Activated CD4-positive, alpha-beta memory T cell treated with anti-CD3 and anti-CD28 coated beads for 36 hours (primary cell): ENCODE measurements at places on chromosomes 7 and 10.

- peaks cover 2% of the 10 kb centered on the region for H3K4me1 ChIP-seq
- H3K27me3 ChIP-seq, result no peaks in the 10 kb centered on the region
- no peak overlapping the region for H3K4me3 ChIP-seq
- H3K27ac ChIP-seq, result no peak overlapping the region
- no peak for DNase-seq
Observed at GRCh38 chr10:120607016-120607709, 150.1 kb downstream of the PLPP4 start.

DNA sequence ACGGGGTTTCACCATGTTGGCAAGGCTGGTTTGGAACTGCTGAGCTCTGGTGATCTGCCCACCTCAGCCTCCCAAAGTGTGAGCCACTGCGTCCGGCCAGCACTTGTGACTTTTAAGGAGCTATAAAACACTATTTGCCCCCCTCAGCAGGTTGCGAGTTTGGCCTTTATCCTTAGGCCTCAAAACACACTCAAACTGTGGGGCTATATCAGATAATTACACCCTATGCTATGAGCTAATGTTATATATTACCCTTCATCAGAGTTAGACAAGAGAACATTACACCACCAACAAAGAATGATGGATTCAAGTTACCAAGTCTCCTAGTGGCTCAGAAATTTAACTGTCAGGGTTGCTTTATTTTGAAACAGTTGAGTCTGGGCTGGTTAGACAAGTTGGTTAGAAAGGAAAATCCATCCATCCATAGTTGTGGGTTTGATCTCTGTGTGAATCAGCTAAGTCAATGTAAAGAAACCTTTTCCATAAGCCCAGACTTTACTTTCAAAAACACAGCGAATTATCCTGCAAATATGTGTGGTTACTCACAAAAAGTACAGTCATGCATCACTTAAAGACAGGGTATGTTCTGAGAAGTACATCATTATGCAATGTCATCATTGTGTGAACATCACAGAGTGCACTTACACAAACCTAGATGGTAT, 115.8 kb downstream of the SEMA3D start:
- no peaks in the 10 kb centered on the region for H3K27me3 ChIP-seq
- H3K36me3 ChIP-seq, result no peaks in the 10 kb centered on the region
- no peak overlapping the region for H3K27ac ChIP-seq
- no peak overlapping the region for H3K4me3 ChIP-seq
- no peak for DNase-seq
- H3K4me1 ChIP-seq, result no peaks in the 10 kb centered on the region

DNA sequence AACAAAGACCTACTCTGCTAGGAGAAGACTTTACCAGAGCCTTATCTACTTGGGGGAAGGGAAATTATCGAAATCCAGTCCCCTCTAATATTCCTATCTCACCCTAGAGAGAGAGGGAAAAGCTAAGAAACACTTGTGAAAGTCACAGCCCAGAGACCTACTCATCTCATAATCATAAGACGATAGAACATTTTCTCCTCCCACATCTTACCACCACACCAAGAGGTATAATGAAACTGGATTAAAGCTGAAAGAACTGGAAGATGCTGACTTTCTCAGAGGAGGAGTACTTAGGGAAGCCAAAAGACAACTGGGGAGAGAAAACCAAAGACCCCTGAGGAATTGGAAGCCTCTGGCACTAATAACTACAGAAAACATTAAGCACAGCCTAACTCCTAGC, 10.8 kb upstream of the CPA5 start:
- H3K27me3 ChIP-seq, result no peaks in the 10 kb centered on the region
- peaks cover 3% of the 10 kb centered on the region for H3K4me1 ChIP-seq
- H3K27ac ChIP-seq, result no peak overlapping the region
- H3K36me3 ChIP-seq, result no peaks in the 10 kb centered on the region
- no peak overlapping the region for H3K4me3 ChIP-seq

- no peak overlapping the region for H3K4me3 ChIP-seq
- peak; percentile 51 for DNase-seq
- peaks cover 2% of the 10 kb centered on the region for H3K4me1 ChIP-seq
- H3K36me3 ChIP-seq, result no peaks in the 10 kb centered on the region
- peaks cover 8% of the 10 kb centered on the region for H3K27me3 ChIP-seq
- H3K27ac ChIP-seq, result no peak overlapping the region
Observed at GRCh38 chr10:63083904-63084689, 49.0 kb upstream of the NRBF2 start.

DNA sequence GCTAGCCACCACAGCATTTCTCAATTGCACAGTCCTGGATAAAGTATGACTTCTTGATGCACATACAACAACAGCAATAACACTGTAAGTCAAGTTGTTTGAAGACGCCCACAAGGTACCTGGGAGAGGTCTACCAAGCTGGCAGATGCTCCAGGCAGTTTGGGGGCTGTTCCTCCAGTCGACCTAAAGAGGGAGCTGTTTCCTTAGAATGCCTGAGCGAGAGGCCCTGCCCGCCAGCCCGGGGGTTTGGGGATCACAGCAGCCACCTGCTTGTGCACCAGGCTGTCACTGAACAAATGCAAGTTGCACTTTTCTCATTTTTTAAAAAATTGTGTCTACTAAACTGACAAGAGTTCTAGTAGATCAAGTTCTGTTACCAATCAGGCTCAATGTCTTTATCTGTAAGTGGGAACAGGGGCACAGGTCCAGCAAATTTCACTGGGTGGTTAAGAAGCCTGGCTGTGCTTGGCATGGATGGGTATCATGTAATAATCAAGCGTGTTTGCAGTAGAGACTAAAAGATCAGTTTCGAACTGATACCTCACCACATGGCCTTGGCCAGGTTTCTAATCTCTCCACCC, 193.8 kb upstream of the ADO start:
- no peak overlapping the region for H3K4me3 ChIP-seq
- H3K27ac ChIP-seq, result no peak overlapping the region
- DNase-seq, result peak; percentile 85
- no peaks in the 10 kb centered on the region for H3K36me3 ChIP-seq
- peaks cover 5% of the 10 kb centered on the region for H3K27me3 ChIP-seq

- no peaks in the 10 kb centered on the region for H3K27me3 ChIP-seq
- DNase-seq, result no peak
- H3K36me3 ChIP-seq, result peaks cover 10% of the 10 kb centered on the region
- H3K27ac ChIP-seq, result no peak overlapping the region
- no peak overlapping the region for H3K4me3 ChIP-seq
Observed at GRCh38 chr7:87223666-87224065, 4.1 kb upstream of the TMEM243 start.

GRCh38 chr7:27091941-27092818, 3.6 kb downstream of the HOXA1 start:
- no peak overlapping the region for H3K4me3 ChIP-seq
- H3K36me3 ChIP-seq, result no peaks in the 10 kb centered on the region
- H3K4me1 ChIP-seq, result peaks cover 12% of the 10 kb centered on the region
- peaks cover 80% of the 10 kb centered on the region for H3K27me3 ChIP-seq
- H3K27ac ChIP-seq, result no peak overlapping the region

GRCh38 chr10:92688927-92689662, 660 bp upstream of the HHEX start:
- no peak overlapping the region for H3K27ac ChIP-seq
- no peaks in the 10 kb centered on the region for H3K36me3 ChIP-seq
- peak overlapping the region; percentile 53 for H3K4me3 ChIP-seq
- H3K4me1 ChIP-seq, result peaks cover 20% of the 10 kb centered on the region
- H3K27me3 ChIP-seq, result peaks cover 55% of the 10 kb centered on the region

- H3K4me3 ChIP-seq, result peak overlapping the region; percentile 52
- no peak overlapping the region for H3K27ac ChIP-seq
- DNase-seq, result peak; percentile 29
Observed at GRCh38 chr10:70053841-70054288, 1.2 kb downstream of the MACROH2A2 start.
